ENCODE measurements at places on chromosomes 2 and 18.

DNA sequence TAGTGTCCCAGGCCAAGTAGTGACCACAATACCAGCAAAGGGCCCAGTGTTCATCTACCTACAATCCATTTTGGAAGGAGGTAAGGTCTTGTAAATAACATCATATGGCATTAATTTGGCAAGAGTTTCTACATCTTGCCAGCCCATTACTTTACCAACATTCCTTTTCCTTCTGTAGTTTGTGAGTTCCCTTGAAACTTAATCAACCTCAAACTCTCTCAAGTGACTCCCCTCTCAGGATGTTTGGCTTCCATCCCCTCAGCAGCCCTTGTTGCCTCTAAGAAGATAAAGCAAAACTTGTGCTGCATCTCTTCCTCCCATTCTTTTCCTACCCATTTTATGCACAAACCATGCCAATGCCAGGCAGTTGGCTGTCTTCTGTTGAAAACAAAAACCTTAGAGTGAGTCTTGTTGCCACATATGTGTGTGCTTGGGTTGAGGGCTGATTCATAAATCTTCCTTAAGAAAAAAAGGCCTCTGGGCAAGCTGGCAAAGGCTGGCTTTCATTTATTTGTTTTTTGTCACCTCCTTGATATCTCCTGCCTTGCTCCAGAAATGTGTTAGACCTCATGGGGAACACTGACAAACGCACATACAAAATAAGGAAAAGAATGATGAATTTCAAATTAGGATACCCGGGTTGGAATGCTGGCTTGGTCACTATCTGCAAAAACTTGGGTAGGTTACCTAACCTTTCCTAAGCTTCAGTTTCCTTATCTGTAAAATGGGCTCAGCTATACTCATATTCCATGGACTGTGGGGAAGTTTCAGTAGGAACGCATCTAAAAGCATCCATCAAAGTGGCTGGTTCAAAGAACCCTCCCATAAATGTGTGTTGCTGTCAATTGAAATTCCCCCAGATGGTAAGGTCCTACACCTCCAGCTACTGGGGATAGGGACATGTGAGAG is 29.4 kb upstream of the ST3GAL5 start:
- DNase-seq: no peak

- DNase-seq: no peak
Measured at GRCh38 chr18:37252854-37253393, 312.7 kb downstream of the CELF4 start.

DNA sequence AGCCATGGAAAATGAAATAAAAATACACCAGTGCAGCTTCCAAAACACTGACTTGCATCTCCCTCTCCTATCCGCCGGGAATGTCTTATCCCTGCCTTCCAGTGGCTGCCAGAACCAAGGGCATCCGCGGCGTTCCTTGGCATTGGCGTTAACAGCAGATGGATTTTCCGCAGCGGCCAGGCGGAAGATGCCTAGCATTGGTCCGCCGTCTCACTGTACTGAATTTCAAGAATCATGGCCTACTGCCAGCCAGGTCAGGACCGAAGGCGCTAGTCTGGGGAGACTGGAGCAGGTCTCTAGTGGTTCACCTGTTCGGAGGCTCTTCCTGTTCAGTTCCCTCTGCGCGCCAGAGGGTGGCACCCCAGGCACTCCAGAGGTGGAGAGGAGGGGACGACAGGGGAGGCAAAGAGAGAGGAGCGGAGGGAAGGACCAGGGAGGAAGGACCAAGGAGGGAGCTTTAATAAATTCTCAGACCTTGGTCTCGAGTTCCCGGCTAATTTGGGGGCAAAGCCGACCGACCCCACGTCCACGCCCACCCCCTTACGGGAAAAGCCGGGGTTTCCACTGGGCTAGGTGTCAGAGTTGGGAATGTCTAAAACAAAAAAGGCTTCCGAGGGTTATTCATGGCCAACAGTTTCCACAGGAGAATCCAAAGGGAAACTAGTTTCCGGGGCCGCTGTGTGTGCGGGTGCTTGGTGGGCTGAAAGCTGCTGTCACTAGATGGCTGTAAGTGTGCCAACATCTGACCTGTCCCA is 3.7 kb upstream of the BCL2L11 start:
- peak; percentile 66 for DNase-seq

- no peak for DNase-seq
Measured at GRCh38 chr2:226981791-226982326, 146.0 kb downstream of the RHBDD1 start.

- no peak for DNase-seq
Measured at GRCh38 chr2:188993247-188993646, 19.1 kb downstream of the COL3A1 start.

- DNase-seq: no peak
Measured at GRCh38 chr2:101942851-101943250, 48.9 kb upstream of the IL1R2 start.

DNA sequence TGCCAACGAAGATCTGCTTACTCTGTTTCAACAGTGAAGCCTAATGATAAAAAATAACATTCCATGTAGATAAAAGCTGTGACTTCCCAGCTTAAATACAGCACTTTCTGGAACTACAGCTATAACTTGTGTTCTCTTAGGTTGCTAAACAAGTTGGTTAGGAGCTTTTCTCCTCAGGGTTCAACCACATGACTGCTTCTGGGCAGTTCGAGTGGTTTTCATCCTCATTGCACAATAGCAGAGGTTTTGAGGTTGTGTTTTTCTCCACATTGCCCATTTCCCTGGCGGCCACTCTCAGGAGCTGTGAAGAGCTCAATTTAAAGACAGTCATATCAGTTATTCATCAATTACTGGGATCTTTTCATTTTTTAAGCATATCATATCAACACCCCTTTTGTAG is 102.2 kb upstream of the CYP1B1 start:
- no peak for DNase-seq

DNA sequence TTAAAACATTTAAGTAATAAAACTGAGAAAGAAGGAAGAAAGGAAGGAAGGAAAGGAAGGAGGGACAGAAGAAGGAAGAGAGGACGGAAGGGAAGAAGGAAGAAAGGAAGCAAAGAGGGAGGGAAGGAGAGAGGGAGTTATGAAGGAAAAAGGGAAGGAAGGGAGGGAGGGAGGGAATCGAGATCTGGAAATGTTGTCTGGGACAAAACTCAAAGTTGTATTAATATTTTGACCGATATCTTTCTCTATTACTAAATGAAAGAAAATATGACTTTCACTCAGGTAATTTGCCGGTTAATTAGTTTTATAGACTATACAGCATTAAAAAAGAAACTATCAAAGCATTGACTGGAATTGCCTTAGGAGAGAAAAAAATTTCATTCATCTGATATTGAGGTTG is 44.4 kb downstream of the G6PC2 start:
- no peak for DNase-seq

GRCh38 chr2:202141329-202141947 is 68.4 kb downstream of the KIAA2012 start:
- no peak for DNase-seq

DNA sequence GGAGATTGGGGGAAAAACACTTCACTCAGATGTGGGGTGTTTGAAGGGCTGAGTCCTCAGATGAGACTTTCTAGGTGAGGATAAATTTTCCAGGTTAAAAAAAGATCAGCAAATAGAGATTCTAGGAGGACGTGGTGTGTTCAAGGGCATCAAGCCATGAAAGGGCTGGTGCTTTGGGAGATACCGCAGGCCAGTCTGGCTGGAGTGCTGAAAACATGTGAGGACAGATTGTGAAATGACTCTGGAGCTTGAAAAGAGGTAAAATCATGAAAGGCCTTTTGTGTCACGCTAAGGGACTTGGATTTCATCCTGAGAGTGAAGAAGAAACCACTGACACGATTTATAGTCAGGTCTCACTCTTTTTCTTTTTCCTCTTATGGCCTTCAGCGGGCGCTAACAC is 320.5 kb downstream of the DPP10 start:
- no peak for DNase-seq

DNA sequence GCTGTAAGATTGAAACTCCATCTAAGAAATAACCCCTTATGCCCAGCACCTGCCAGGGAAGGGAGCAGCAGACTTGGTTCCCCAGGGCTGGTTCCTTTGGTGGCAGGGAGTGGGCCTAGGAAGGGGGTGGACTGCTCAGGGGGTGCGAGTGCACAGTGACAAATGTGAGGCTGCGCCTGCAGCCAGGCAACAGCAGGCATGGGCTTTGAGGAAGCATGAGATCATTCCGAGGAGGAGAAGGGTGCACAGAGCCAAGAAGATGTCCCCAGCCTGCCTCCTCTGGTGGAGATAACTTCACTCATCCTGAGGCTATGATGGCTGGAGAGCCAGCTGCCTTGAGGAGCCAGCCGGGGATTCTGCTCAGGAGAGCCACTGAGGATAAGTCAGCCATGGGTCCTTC is 158.0 kb downstream of the CAPN13 start:
- DNase-seq: no peak
